ENCODE measurements at places on chromosomes 5 and 9.

DNA sequence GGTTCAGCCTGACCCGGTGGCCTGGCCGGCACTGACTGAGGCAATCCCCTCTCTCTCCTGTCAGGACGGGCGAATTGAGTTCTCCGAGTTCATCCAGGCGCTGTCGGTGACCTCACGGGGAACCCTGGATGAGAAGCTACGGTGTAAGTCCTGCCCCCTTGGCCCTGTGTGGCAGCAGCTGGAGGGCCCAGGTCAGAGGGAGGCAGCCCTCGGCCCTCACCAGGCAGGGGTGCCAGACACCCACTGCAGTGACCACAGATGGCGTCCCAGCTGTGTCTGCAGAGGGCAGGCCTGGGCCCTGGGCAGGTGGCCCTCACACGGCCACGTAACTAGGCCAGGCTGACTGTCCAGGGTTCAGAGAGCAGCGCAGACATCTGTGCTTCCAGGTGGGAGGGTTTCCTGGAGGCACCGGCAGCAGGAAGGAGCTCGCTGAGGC is 45.9 kb upstream of the HMCN2 start:
- no peak for DNase-seq

- no peak for DNase-seq
These were observed 19.5 kb downstream of the RALGDS start for GRCh38 chr9:133101356-133102189.

- DNase-seq, result no peak
These were observed 774 bp upstream of the ADAMTS16 start for GRCh38 chr5:5139336-5139776.

DNA sequence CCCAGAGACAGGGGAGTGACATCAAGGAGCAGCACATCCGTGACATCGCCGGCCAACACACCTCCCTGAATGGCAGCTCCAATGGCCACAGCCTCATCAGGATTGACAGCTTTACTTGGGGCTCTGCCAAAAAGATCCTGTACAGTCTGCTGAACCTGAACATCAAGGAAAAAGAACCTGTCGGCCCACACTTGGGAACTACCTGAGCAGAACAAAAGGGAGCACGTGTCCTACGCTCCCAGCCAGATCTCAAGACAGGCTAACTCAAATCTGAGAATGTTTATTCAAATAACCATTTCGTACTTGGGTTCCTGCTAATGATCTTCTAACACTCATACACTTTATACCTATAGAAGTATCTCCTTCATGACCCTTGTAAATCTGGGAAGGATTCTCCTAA is 15.3 kb downstream of the HSPA9 start:
- no peak for DNase-seq

DNA sequence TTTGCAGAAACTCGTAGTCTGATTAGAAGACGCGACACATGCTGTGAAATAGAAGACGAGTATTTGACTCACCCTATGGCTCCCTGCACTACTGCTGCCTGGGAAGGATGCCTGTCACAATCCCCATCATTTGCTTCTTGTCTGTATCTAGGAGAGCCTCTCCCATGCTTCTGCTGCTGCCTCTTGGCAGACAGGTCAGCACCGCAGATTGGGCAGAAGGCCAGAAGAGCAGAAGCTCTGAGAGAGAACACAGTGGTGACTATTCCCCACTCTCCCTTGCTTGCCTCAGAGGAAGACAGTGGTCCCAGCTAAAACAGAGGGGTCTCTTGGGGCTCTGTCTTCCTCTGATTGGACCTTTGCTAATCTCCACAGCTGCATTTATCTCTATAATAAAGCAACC is 84.0 kb upstream of the SMIM32 start:
- no peak for DNase-seq

GRCh38 chr9:126114409-126114760 is 212.2 kb upstream of the MVB12B start:
- DNase-seq, result no peak

Measured in Karpas-422 (cell line).